Fibroblast of skin of scalp (primary cell): ENCODE measurements at places on chromosomes 13 and 19.

DNA sequence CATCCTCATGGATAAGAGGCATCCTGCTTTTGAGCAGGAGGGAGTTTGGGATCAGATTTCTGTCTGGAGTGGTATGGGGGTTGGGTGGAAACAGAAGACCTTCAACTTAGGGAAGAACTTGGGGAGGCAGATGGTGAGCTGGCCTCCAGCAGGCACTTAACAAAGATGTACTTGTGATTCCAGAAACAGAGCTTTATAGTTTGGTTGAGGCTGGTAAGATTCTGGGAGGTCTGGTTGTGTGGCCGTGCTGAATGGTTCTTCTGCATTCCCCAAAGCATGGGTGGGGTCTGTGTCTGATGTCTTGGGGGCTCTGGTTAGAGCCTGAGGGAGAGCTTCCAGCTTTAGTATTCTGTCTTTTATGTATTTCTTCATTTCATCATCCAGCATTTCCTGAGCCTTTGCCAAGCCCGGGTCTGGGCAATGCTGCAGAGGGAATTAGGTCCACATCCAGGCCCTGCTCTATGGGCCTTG, 4.8 kb downstream of the MEGF8 start:
- peak; percentile 62 for DNase-seq

DNA sequence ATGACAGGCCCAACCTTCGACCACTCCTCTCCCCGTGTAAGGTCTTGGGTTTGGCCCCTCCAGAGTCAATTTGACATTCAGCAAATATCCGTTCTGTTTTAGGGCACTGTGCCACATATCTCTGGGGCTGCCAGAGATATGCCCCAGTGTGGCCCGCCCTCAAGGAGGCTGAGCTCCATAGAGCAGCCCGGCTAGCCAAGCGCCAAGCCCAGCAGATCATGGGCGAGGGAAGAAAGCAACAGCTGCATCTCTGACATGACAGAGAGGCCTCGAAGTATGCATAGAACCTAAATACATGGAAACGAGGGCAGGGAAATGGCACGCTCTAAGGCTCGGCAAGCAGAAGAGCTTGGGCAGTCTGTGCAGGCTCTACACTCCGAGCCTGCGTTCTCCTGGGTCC, 124.5 kb downstream of the USP12 start:
- DNase-seq = no peak

GRCh38 chr13:41188584-41188983, 5.8 kb downstream of the KBTBD7 start:
- DNase-seq = peak; percentile 38

- peak; percentile 82 for DNase-seq
Measured at GRCh38 chr19:17830567-17831418, 9.5 kb upstream of the INSL3 start.

GRCh38 chr13:23447927-23448326, 14.4 kb upstream of the SACS start:
- peak; percentile 49 for DNase-seq

DNA sequence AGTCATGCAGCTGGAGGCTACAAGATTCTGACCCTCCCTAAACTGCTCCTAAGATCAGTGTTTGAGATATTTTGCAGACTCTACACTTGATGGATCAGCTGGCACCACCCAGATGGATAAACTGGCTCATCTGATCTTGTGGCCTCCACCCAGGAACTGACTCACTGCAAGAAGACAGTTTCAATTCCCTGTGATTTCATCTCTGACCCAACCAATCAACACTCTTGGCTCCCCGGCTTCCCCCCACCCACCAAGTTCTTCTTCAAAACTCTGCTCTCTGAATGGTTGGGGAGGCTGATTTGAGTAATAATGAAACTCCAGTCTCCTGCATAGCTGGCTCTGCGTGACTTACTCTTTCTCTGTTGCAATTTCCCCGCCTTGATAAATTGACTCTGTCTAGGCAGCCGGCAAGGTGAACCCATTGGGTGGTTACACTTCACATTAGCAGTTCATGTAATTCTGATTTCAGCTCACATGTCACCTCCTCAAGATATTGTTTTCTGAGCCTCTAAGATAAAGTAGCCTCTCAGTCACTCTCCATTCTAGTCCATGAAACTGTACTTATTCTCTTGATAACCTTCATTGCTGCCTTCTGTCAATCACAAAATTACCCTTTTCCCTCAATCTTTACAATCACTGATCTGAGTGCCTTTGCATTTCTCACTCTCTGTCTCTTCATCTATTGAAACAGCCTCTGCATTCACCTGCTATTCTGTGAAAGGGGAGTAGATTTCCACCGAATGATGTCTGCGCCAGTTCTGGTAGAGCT, 9.9 kb upstream of the FPR3 start:
- peak; percentile 59 for DNase-seq

GRCh38 chr13:98014766-98015165, 61.3 kb downstream of the IPO5 start:
- peak; percentile 69 for DNase-seq

DNA sequence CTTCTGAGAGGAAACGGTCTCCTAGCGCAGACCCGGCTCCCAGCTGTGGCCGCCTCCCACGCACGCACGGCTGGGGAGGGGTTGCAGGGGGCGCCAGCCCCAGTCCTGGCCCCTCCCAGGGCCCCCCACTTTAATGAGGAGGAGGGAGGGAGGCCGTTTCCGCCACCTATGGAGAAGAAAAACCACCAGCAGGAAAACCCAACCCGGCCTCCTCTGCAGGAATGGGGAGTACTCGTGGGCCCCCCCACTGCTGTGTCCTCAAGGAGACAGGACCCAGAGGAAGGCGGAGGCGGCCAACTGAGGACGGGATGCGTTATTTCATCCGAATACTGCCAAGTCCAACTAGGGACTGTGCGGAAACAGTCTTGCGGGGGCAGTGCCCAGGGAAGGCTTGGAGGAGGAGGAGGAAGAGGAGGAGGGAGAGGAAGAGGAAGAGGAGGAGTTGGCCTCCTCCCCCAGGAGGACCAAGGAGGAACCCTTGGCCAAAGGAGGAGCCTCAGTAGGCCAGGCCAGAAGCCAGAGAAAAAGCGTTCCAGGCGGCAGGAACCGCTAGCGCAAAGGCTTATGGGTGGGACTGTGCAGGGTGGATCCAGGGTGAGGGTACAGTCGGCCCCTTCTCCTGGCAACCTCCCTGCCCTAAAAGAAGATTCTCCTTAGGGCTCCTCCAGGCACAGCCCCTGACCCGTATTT, 3.9 kb upstream of the SSBP4 start:
- DNase-seq = peak; percentile 86

DNA sequence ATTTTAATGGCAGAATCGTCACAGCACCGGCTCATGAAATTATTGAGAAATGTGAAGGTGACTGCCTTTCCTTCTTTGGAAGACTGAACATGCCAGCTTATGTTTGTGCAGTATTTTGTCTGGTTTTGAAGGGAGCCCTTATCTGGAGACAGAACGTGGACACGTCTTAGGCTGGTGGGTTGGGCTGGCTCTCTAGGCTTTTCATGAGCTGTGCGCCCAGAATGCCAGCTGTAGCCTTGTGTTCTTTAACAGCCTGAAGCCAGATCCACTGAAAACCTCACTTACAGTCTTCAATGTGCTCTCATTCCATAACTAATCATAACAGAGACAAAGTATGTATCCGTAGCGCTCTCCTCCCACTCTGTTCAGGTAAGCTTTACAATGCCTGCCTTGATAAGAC, 184.4 kb upstream of the HTR2A start:
- no peak for DNase-seq

DNA sequence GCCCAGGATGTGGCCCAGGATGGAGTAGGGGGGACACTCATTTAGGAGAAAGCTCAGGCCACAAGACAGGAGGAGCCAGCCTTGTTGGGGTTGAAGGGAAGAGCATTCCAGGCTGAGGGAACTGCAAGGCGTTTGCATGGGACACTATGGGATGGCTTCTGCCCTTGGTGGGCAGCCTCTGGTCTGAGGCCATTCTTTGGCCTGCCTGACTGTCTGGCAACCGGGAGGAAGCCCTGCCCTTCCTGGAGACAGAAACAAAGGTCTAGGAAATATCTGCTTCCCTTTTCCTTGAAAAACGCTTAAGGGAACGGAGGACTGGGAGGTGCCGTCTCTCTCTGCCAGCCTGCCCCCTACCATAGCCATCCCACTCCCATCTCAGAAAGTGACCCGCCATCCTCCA, 2.8 kb upstream of the ICAM1 start:
- DNase-seq = no peak

GRCh38 chr13:34762312-34762711, 179.8 kb upstream of the NBEA start:
- DNase-seq = peak; percentile 7

DNA sequence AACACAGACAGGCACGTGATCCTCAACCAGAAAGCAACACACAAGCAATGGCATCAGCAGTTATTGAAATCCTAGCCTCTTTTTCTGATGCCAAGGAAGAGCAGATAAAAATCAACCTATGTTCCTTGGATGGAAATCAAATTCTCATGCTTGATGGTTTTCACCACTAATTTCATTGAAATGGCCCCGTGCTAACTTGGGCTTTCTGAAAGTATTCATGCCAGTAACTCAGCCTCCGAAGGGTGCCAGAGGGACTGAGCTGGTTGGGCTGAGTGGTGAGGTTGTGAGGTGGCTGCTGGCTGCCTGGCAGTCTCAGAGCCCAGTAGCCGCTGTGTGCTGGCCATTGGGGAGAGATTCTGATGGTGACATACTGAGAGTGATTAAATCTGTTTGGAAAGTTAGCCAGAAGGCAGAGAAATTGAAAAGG, 309.3 kb downstream of the DCT start:
- DNase-seq = peak; percentile 9

DNA sequence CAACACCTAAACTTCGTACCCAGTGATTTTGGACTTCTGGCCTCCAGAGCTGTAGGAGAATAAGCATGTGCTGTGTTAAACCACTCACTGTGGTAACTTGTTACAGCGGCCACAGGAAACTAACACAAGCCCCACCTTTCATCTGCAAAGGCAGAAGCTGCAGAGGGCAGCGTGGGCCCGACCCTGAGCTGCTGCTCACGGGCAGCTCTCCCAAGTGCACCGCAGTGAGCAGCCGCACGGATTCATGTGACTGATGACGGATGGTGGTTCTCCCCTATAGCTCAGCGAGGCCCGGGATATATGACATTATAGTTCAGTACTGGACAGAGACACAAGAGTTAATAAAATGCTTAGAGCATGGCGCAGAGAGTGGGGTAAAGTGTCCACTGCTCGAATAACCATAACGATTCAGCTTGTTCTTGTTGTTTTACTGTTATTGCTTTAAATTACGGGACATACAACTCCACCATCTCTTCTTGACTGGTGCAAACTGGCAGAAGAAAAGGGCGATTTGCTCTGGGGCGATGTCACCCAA, 21.9 kb downstream of the VRK3 start:
- DNase-seq = no peak

- DNase-seq = no peak
Measured at GRCh38 chr13:107563099-107563925, 652.0 kb downstream of the LIG4 start.

- peak; percentile 56 for DNase-seq
Measured at GRCh38 chr19:13506471-13506820, at the start of gene CACNA1A. Gene CACNA1A (minus strand): TSS chr19:13506479. CDS start chr19:13506224, 255 bp downstream.

- DNase-seq = no peak
Measured at GRCh38 chr13:45700971-45701900, 884 bp upstream of the CBY2 start.
